ENCODE measurements at places on chromosomes 11 and 22.

GRCh38 chr11:17651061-17651460 lies 68.3 kb upstream of the MYOD1 start:
- DNase-seq = no peak

DNA sequence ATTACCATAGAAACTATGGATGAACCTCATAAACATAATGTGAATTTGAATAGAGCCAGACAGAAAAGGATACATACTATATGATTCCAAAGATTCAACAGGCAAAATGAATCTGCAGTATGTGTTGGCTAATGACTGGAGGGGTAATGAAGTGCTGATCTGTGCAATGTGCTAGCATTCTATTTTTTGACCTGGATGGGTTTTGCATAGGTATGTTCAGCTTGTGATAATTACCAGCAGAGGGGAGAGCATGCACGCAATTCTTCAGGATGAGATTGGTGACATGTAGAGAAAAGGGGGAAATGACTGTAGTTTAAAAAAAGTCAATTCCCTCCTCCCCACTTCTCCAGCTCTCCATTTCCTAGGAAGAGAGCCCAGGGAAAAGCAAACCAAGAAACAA lies 618 bp upstream of the CCDC81 start:
- DNase-seq = no peak

DNA sequence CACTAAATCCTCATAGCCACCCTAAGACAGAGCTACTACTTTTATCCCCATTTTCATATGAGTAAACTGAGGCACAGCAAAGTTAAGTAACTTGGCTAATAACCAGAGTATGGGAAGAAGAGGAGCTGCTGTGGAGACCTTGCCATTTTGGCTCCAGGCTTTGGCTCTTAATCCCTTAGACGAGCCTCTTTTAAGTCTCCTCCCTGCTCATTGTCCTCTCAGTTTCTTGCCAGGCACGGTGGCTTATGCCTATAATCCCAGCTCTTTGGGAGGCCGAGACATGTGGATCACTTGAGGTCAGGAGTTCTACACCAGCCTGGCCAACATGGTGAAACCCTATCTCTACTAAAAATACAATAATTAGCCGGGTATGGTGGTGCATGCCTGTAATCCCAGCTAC lies 78.6 kb downstream of the PRR5L start:
- DNase-seq = no peak

- no peak for DNase-seq
Measured at GRCh38 chr11:114386131-114386530, 14.2 kb downstream of the C11orf71 start.

DNA sequence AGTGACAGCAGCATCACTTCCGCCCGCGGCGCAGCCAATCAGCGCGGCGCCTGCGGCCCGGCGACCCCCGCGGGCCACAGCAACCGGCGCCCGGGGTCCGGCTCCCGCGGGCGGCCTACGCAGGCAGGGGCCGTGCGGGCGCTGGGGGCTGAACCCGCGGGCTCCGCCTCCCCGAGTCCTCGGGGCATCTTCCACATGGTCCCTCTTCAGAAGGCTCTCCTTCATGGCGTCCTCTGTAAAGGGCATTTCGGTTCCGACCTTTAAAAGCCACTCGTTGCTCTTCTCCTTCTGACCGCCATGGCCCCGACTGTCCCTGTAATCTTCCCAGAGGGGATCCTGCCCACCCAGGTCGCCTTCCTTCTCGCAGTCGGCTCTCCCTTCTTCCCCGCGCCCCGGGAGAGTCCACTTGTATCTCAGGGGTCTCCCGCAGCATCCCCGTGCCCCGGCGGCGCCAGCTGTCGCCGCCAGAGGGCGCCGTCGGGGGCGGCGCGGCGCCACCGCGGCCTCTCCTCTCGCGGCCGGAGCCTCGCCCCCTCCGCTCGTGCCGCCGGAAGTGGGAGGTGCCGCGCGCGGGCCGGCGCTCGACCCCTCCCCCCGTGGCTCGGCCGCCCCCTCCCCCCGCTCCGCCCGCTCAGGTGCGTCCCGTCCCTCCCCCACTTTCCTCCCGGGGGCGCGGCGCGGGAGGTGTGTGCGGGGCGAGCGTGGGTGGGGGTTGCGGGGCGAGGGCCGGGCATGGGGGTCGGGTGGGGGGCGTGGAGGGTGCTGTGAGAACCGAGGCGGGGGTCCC lies at the start of gene RNF214:
TSS of gene RNF214 (plus strand) at position 580 of the 787 bp plus-strand sequence. CDS start 1,602 bp downstream, outside the sequence.
- peak; percentile 33 for DNase-seq

GRCh38 chr11:70473186-70473872 lies 75.0 kb downstream of the CTTN start:
- DNase-seq = no peak

Data from NCI-H2029 treated with DMSO at 0.1 percent for 48 hours (cell line).